Activated CD4-positive, alpha-beta memory T cell treated with anti-CD3 and anti-CD28 coated beads, Interleukin-2, amount 10 ng/mL, durations not matched to agents 7 days and 5 days (primary cell): ENCODE measurements at places on chromosomes 7 and 10.

DNA sequence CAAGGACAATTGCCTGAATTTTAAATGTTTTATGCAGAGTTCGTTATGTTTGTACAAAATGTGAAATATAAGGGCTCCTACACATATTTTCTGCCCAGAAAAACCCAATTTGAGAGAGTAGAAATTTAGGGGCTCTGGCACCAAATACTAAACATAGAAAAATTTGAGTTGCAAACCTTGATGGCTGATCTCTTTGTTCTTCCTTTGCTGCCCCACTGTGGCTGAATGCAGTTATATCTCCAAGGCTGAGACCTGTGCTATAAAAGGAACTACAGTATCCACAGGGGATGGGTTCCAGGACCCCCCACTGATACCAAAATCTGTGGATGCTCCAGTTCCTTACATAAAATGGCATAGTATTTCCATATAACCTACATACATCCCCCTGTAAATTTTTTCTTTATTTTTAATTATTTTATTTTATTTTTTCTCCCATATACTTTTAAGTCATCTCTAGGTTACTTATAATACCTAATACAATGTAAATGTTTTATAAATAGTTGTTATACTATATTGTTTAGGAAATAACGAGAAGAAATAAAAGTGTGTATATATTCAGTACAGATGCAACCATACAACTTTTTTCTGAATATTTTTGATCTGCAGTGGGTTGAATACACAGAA, 22.5 kb downstream of the CFAP43 start:
- DNase-seq, result peak; percentile 38

- no peak for DNase-seq
These were observed 446.0 kb upstream of the SEMA3A start for GRCh38 chr7:84640637-84641036.

GRCh38 chr10:2145926-2146478, 408.7 kb upstream of the ADARB2 start:
- no peak for DNase-seq

GRCh38 chr10:62005687-62006086, 104.2 kb downstream of the ARID5B start:
- DNase-seq, result no peak

GRCh38 chr7:45665172-45665571, 91.0 kb downstream of the ADCY1 start:
- peak; percentile 10 for DNase-seq

GRCh38 chr7:91034459-91035368, 229.5 kb upstream of the FZD1 start:
- DNase-seq, result no peak

DNA sequence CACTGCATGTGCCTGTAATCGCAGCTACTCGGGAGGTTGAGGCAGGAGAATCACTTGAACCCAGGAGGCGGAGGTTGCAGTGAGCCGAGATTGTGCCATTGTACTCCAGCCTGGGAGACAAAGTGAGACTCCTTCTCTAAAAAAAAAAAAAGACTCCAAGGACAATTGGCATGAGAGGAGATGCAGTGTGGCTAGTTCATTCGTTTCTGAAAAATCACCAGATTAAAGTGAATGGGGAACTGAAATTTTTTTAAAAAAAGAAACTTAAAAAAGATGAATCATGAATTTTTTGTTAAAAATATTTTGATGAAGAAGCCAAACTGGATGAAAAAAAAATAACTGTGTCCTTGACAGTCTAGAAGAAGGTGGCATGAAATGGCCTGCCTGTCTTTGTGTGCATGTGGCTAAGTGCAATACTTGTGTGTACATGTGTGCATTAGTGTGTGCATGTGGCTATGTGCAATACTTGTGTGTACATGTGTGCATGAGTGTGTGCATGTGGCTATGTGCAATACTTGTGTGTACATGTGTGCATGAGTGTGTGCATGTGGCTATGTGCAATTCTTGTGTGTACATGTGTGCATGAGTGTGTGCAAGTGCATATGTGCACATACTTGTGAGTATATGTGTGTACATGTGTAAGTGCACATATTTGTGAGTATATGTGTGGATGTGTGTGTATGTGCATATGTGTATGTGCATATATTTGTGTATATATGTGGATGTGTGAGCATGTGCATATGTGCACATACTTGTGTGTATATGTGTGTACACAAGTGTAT, 391.7 kb upstream of the KLF6 start:
- DNase-seq, result no peak

GRCh38 chr10:11204351-11204942, 186.8 kb downstream of the CELF2 start:
- no peak for DNase-seq

GRCh38 chr10:100983868-100984671, 3.2 kb downstream of the MRPL43 start:
- no peak for DNase-seq
